ENCODE measurements at places on chromosomes 7 and 10. TPM values are rescaled to one million over a fixed set of nuclear protein-coding genes. Genes with fewer than 3 reads are reported as not detected.
A peak's percentile ranks its signal among the peaks of the same experiment; 100 is the strongest.

Gene POMZP3
- total RNA-seq: 9.9 TPM

Gene CDH23
- total RNA-seq: 0.63 TPM

Gene UNCX
- total RNA-seq: not detected

Gene SEMA3C
- 79.6 TPM for total RNA-seq

Gene HMX2
- total RNA-seq: not detected

Gene ITGA8
- not detected for total RNA-seq

Gene CYP3A7
- total RNA-seq: not detected

Gene PNLIP
- not detected for total RNA-seq

Gene PTF1A
- not detected for total RNA-seq

Gene CELF2
- not detected for total RNA-seq

- DNase-seq: no peak
These were observed 78.7 kb upstream of the MKRN1 start for GRCh38 chr7:140557809-140558518.

GRCh38 chr10:43294241-43294658 lies 27.4 kb upstream of the RASGEF1A start:
- no peak for DNase-seq

GRCh38 chr7:26492816-26493215 lies 201.2 kb downstream of the SNX10 start:
- no peak for DNase-seq

DNA sequence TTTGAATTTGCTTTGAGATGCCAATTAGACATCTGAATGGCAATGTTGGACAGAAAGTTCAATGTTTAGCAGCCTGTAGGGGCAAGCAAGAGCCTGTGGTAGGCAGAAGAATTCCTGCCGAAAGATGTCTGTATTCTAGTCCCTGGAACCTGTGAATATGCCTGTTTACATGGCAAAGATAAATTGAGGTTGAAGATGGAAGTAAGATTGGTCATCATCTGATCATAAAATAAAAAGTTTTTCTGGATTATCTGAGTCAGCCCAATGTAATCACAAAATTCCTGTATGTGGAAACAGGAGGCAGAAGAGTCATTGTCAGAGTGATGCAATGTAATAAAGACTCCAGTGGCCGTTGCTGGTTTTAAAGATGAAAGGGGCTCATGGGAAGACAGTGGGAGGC lies 430.5 kb downstream of the MDFIC start:
- no peak for DNase-seq

GRCh38 chr7:43461349-43462024 lies 121.4 kb upstream of the STK17A start:
- no peak for DNase-seq

DNA sequence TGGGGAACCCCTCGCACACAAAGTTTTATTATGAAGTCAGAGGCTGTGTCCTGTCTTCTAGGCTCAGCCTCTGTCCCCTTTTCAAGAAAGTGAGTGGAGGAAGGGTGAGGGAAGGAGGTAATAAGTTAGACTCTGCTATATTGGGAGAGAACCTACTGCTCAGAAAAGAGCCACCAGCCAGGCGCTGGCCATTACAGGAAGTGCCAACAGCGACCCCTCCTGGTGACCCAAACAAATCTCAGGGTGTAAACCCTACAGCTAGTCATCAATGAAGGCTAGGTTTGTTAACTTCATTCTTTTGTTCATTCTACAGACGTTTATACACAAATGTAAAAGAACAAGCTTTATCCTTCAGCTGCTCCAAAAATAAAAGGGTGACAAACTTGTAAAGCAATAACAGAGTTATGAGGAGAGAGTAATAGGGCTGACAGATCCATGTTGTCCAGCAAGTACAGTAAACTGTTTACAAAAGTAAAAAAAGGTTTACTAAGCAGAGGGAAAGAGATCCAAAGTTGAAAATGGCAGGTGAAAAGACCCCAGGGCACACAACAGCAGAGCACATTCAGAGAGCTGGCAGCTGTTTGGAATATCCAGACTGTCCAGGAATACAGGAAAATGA lies 82.7 kb downstream of the FAM204A start:
- peak; percentile 50 for DNase-seq

DNA sequence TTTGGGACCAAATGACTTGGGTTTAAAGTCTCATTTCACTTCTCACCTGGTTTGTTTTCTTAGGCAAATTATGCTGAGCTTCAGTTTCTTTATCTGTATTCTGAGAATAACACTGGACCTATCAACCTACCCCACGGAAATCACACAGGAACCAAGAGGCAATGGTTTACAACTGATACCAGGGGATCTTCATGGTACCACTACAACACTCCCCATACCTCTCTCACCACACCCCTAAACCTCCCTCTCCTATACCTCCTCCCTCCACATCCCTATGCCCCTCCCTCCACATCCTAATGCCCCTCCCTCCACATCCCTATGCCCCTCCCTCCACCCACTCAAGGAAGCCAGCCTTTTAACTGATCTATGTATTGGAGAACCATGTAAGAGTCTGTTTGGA lies 9.9 kb downstream of the FAM204A start:
- DNase-seq: no peak

DNA sequence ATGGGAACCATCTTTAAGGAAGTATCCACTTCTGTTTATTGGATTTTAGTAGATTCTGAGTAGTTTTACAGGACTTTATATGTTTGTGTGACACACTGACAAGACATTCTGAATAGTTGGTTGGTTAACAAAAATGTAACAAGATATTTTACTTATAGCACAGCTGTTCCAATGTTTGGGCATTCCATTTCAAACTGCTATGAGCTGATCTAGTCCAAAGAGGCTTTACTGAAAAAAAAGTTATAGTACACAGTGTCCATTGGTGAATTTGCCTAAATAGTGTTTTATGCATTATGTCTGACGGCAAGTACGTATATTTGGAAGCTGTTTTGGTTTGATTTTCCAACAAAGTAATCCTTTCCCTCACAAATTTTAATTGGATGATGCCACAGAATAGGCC lies 99.1 kb downstream of the SAMD9 start:
- DNase-seq: no peak

DNA sequence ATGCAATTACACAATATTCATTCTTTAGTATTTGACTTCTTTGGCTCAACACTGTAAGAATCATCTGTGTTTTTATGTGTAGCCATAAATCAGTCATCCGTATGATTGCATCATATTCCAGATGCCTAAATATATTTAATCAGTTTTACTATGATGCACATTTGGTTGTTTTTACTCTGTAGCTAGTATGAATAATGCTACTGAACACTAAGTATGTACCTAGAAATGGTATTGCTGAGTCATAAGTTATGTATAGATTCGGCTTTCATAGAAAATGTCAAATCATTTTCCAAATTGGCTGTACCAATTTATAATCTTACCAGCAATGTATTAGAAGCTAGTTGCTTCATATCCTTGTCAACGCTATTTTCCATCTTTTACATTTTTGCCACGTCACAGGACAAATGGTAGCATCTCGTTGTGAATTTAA lies 197.3 kb upstream of the PLXNA4 start:
- no peak for DNase-seq

DNA sequence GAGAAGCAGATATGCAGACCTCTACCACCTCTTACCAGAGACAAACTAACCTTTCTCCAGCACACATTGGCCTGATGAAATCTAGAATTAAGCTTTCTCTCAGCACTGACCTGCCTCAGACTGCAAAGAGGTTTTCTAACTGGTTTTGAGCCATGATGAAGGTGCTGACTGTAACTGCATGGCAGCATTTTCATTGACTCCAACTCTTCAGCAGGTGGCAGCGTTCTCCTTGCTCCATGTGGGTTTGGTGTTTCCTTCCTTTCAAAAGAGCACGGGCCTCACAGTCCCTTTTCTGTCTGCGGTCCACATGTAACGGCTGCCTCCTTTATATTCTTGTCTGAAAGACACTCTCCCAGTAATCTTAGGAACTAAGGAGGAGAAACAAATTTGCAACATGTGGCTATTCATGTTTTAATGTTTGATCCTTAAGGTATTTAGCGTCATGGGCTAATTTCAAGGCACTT lies 12.6 kb downstream of the KLLN start:
- peak; percentile 75 for DNase-seq

- DNase-seq: no peak
These were observed 101.3 kb upstream of the LRRC4 start for GRCh38 chr7:128132426-128133069.

DNA sequence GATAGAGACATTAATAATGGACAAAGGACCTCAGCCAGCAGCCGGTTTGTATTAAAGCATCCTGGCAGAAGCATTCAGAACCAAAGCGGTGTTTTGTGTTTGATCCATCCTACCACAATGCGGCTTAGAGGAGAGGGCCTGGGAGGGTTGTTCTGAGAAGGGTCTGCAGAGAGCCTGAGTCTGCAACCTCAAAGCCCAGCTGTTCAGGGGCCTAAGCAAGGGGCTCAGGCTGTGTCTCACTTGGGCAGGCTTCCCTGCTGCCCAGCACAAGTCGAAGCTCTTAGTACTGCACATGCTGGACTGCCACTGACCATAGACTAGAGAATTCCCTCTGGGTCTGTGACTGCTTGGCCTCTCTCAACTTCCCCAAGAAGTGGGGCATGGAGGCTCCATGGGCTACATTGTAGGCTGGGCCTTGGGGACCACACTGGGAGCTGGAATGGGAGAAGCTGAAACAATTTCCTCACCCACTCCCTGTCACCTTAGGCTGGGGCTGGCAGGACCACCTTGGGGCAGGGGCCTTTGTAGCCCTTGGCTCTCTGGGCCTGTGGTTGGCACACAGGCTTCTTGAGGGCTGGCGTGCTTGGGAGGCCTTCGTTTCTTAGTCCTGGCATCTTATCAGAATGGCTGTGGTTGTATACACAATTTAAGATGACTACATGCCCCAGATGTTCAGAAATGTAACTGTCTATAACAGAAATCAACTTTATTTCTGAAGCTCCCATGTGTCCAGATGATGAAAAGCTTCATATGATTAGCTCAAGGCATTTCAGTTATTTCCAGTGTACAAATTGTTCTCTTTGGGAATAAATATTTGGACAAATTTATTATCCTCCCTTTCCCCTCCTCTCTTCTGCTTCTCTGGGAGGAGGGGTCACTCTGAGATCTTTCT lies 44.5 kb downstream of the LRRC18 start:
- DNase-seq: no peak

DNA sequence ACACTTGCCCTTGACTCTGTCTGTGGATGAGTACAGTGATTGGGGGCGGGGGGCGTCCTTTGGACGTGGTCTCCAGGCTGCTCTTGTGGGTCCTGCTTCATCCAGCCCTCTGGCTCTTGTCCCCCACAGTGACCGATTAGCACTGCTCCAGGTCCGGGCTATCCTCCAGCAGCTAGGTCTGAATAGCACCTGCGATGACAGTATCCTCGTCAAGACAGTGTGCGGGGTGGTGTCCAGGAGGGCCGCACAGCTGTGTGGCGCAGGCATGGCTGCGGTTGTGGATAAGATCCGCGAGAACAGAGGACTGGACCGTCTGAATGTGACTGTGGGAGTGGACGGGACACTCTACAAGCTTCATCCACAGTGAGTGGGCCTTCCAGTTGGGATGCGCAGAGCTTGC lies 18.3 kb downstream of the TACR2 start:
- DNase-seq: no peak

DNA sequence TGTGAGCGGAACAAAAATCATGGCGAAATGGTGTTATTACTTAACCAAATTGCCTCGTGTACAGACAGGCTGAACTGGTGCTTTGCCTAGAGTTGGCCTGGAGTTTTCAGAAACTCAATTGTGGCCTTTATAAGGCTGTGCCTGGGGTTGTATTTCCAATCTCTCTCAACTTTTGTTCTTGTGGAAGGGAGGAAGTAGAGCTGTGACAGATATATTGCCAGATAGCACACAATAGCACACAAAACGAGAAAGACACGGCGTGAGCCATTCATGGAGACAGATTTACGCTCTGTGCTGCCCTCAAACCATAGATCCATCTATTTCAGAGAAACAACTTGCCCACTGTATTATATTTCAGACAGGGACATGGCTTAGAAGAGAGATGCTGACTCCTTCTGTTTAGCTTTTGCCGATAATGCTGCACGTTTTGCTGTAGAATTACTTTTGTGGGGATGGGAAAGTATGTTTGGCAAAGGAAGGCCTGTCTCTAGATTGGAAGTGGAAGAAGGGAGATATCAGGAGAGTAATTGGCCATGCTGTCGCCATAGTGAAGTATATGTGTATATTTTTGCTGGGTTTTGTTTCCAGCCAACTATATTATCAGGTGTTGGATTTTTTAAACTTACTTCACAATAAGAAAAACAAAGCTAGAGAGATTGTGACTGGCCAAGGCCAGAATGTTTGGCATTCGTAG lies 80.4 kb downstream of the AUTS2 start:
- DNase-seq: no peak

DNA sequence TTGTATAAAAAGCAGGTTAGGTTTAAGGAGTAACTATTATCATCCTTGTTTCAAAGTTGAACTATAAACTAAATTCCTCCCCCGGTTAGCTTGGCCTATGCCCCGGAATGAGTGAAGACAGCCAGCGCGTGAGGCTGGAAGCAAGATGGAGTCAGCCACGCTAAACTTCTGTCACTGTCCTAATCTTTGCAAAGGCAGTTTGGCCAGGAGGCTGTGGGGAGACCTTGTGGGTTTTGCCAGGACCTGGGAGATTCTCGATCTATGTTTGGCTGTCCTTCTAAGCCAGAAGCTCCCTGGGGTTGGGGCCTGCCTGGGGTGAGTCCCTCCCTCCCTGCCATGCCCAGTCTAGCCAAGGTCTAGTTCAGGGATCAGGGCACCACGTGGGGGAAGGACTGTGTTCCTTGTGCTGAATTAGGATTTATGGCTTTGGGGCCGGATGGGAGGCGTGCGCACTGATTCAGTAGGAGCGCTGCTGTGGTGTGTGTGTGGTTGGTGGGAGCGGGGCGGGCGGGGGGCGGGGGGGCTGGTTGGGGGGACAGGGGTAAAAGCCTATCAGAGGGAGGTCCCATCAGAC lies 871 bp upstream of the GTF2IRD1 start:
- no peak for DNase-seq

GRCh38 chr10:124143721-124144120 lies 50.3 kb upstream of the CHST15 start:
- DNase-seq: no peak

GRCh38 chr7:142884286-142884640 lies 1.3 kb downstream of the TRPV6 start:
- DNase-seq: no peak

DNA sequence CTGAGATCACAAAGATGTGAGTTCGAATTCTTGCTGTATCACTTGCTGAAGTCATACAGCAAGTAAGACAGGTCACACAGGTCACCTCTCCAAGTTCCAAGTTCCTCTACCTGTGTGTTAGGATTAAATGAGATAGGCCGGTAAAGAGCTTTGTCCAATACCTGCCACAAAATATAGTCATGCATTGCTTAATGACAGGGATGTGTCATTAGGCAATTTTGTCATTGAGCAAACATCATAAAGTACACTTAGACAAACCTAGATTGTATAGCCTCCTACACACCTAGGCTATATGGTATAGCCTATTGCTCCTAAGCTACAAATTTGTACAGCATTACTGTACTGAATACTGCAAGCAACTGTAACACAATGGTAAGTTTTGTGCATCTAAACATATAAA lies 469.4 kb downstream of the KCNMA1 start:
- DNase-seq: no peak

All from HT-29 (cell line).